ENCODE measurements at places on chromosomes 2 and 18.
A peak's percentile ranks its signal among the peaks of the same experiment; 100 is the strongest.

- DNase-seq = no peak
Observed at GRCh38 chr2:207471261-207471660, 58.5 kb upstream of the CREB1 start.

- DNase-seq = peak; percentile 79
Observed at GRCh38 chr2:196783431-196784094, 15.9 kb downstream of the GTF3C3 start.

DNA sequence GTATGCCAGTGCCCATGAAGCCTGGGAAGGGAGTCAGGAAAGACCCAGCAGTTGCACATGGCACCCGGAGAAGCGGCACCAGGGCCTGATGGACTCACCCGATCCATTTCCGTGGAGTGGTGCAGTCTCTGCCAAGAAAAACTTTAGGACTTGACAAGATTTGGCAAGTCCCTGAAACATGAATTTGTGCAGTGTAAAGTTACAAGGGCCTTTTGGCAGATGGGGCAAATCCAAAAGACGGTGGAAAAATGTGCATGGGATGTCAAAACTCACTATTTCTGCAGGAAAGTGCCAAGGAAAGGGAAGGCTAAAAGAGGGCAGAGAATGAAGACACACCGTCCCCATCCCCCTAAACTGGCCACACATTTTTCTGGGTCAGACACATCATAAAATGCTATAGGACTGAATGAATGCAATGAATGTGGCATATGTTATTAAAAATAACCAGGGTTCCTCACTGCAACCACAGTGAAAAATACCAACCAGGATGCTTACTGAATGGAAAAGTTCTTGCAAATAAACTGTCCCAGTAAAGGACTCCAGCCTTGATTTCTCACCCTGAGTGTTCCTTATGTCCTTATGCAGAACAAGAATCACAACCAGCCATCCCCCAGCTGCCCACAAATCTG, 173.5 kb upstream of the SIX2 start:
- DNase-seq = peak; percentile 65

DNA sequence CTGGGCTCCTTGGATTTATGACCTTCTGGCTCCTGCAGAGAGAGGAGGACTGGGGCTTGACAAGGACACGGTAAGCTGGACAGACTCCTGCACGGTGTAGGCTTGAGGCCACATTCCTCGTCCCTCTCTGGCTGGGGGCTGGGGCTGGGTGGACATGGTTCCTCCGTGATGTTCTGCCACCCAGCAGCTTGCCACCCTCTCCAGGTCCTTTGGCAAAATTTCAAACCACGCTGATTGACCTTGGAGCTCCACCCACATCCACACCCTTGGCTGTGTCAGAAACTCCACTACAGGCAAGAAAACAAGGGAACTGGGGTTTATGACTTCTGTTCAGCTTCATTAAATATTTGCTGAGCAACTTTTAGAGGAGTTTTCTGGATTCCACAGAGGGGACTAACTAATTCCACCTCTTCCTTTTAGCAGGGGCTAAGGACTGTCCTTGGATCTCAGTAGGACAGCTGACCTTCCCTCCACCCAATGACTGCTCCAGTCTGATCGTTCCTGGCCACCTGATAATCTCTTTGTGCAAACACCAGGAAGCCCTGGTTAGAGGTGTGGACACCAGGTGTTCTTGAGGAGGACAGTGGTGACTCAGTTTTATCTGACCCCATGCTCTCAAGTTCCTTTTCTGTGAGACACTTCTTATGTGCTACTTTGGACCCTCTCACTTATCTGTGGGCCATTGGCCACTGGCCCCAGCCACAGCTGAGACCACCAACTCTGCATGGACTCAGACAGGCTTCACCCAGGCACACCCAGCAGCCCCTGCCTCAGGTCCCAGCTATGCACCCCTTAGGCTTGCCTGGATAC, 29.3 kb downstream of the GPR55 start:
- DNase-seq = no peak

GRCh38 chr2:16417726-16418125, 247.9 kb downstream of the CYRIA start:
- DNase-seq = no peak

DNA sequence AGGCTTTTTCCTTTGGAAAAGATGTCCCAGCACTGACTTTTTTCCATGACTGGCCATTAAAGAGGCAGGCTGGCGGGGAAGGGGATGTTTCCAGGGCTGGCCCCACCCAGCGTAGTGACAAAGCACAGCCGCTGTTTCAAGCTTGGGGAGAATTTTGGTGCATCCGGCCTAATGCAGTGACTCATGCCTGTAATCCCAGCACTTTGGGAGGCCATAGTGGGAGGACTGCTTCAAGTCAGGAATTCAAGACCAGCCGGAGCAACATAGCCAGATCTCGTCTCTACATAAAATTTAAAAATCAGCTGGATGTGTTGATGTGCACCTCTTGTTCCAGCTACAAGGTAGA, 78.0 kb upstream of the SH3BP4 start:
- no peak for DNase-seq

DNA sequence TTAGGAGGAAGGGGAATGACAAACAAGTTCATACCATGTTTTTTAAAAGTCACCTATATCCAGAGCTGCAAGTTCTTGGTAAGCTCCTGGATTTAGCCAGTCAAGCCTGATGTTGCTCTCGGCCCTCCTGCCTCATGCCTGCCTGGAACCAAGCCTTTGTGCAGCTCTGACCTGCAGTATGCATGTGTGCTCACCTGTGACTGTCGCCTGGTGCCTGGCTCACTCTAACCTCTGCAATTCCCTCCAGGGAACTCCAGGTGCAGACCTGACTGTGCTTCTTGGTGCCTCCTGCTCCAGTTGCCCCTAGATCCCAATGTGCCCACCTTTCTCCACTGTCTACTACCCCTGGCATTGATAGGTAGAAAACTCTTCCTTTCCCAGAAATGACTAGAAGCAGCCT, 85.1 kb upstream of the ZBTB14 start:
- no peak for DNase-seq

GRCh38 chr2:8546612-8547283, 135.1 kb upstream of the ID2 start:
- DNase-seq = peak; percentile 32

- no peak for DNase-seq
Observed at GRCh38 chr2:241863536-241863954, 4.9 kb upstream of the PDCD1 start.

DNA sequence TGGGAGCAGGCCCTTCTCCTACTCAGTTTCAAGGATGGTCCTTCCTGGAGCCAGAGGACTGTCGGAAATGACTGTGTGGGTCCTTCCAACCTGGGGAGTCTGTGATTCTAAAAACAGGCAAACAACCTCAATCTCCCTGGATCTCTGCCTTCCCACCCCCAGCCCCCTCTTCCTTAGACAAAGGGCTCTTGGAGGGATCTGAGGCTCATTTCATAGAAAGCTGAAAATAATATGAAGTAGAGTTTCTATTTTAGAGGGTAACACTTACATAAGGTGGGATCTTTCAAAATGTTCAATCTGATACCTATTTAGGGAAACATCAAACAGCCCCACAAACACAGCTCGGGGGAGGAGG, 69.4 kb downstream of the RHOB start:
- no peak for DNase-seq

DNA sequence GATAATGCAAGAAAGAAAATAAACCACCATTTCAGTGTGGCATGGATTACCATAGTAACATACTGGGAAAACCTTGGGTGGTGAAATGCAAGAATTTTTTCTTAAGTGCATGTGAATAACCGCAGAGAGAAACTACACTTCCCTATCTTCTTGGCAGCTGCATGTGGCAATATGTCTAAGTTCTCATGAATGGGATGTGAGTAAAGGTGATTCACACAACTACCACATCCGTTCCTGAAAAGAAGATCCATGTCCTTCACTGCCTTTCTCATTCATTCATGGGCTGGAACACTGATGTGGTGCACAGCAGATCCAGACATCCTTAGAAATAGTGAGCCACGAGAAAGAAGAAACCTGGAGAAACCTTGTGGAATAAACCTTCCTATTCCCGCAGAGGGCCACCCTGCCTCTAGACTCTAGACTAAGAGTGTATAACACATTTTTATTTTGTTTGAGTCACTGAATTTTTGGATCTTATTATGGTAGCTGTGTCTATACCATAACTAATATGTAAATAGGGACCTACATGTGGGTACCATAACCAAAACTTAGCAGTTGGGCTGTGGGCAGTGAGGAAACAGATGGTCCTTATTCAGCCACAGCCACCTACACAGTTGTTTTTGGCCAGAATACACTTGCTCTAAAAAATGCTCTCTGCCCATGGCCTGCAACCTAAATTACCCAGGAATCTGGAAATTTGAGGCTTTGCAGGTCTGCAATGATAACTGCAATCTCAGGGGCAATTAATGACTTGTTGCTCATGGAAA, 573.3 kb downstream of the LRP1B start:
- peak; percentile 93 for DNase-seq

- DNase-seq = no peak
Observed at GRCh38 chr2:23571527-23572282, 186.7 kb downstream of the KLHL29 start.

DNA sequence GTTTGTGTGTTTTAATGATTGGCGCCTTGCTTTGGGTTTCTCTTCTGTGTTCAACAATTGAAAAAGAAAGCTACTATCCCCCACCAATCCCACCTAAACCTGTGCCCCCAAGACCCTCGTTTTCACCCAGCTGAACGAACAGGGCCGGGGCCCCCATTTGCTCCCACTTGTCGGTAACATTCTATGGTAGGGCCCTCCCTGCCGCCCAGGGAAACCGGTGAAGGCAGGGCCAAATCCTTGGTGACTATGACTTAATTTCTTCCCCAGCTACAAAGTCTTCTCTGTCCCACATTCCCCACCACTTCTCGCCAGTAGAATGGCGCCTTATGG, 598 bp upstream of the SNRNP200 start:
- no peak for DNase-seq

DNA sequence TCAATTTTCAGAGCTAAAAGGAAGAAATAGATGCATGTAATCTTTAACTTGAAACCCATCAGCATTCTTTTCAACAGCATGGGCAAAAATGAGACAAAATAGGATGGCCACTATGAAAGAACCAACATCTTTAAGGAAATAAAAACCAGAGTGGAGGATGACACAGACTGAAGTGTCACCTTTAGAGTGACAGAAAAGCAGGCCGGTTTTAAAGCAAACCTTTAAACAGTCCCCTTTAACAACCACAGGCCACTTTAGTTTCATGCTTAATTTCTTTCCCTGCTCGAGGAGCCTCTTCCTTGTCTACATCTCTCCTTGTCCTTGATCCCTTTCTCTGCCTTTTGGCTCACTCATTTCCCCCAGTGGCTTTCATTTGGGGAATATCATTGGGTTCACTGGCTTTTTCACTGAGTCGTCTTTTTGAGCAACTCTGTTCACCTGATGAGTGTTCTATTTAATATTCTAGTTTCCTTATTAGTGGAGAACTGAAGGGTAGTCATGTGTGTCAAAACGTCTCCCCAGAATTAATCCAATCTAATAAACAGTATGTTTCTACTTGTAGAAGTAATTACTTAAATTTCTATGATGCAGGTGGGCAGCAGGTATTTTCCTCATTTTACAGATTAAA, 72.5 kb downstream of the DOCK10 start:
- DNase-seq = no peak

GRCh38 chr2:6800553-6800952, 65.2 kb downstream of the CMPK2 start:
- no peak for DNase-seq

DNA sequence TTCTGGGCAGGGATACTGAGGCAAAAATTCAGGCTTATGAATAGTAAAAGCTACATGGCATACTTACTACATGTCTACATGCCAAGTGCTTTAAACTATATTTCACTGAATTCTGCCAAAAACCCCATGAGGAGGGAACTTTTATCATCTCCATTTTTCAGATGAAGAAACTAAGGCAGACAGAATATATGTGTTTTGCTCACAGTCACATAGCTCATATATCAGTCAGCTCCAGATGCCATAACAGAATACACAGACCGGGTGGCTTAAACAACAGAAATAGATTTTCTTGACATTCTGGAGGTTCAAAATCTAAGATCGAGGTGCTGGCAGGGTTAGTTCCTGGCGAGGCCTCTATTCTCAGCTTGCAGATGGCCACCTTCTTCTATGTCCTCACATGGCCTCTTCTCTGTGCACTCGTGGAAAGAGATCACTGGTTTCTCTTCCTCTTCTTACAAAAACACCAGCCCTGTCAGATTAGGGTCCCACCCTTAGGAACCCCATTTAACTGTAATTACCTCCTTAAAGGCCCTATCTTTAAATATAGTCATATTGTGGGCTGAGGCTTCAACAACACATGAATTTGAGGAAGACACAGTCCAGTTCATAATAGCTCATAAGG, 27.1 kb upstream of the CREB1 start:
- DNase-seq = no peak

GRCh38 chr2:195683174-195683573, 26.1 kb downstream of the SLC39A10 start:
- DNase-seq = peak; percentile 24

DNA sequence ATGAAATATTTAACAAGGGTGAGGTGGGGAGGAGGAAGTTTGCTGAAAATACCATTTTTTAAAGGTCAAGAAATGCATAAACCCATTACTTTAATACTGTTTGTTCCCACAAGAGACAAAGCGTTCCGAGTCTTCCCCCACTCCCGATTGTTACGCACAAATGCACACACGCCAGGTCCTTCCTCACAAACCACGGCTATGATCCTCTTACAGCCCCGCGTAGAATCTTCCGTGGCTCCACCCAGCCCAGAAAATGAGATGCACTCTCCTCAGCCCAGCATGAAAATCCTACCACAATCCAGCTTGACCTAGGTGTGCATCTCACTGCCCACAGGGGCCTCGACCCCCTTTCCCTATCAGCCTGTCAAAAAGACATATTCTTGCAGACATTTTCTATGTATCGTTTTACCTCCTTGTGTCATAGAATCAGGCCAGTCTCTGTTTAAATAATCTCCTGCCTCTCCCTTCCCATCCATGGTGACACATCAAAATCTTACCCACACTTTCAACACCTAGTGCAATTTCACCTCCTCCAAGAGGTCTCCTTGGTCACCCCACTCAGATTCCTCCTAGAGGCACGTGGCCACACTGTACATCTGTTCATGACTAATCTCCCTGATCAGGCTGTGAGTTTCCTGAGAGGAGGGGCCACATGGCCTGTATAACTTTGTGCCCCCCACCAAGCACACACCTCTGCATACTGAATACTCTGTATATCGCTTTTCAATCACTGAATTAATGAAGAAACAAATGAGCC, 491.0 kb upstream of the KLHL29 start:
- no peak for DNase-seq

GRCh38 chr18:79400591-79401381, 5.1 kb downstream of the NFATC1 start:
- DNase-seq = no peak

DNA sequence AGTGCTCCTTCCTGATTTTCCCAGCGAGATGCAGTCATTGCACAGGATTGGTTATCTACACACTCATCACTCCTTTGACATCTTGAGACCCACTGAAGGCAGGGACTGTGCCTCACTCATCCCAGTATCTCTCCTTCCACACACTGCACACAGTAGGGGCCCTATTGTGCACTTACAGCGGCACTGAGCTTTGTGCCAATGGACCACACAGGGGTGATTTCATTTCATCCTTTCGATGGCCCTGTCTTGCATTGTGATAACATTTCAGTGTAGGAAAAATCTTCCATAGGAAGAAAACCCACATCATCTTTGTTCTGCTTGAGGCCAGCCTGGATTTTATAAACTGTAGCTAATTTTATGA, 11.0 kb upstream of the LRRFIP1 start:
- DNase-seq = no peak

Data from LHCN-M2 (cell line).